ENCODE measurements at places on chromosomes 4 and X.
A peak's percentile ranks its signal among the peaks of the same experiment; 100 is the strongest.

DNA sequence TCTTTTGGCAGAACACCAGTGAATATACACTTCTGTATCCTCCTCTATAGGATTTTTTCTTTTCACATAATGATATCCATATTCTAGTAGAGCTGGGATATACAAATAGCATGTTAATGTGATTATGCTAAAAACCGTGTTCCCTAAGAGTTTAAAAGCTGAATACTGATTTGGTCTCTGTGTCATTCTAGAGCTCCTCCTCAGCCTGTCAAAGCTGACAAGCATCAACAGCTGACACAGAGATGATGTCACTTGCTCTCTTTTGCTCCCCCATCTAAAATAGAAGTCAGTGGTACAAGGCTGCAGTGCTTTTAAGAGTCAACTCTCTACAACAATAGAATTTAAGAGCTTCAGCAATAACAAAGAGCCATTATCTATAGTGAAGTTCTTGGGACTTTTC is 17.1 kb upstream of the HERC3 start:
- no peak for DNase-seq

DNA sequence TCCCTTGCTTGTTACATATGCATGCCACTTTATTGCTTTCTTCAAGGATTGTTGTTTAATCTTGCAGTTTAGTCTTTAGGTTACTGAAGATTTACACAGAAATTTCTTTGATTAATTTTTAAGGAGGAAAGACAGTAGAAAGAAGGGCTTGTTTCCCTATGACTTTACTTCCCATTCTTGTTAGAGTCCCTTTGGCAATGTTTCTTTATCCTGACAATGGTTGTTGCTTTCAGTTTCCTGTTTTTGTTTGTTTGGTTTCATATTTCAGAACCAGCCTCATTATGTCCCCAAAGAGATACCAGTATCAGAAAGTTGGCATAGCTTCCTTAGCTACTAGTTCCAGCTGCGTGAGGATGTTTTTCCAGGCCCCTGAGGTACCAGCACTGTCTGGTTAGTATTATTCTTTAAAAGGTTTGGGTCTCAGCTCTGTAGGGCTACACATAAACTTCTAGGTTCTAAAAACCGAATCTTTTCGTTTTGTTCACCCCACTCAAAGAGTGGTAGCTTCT is 61.3 kb upstream of the UNC5C start:
- DNase-seq: no peak

DNA sequence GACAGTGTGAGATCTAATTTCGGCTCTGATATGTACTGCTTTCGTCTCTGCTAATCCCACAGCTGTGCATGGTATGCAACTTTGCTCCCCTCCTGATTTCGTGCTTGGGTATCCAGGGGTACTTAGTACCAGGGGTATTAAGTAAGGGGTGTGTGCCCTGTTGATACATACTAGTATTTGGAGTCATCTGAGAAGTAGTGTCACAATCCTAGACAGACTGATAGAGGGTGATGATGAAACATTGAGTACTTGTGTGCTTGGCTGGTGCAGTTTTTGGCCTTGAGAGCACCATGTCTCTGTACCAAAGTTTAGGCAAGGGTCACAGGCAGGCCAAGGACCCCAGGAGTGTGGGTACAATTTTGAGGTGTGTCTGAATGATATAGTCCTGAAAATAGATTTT is 10.9 kb downstream of the GPAT3 start:
- DNase-seq: no peak

DNA sequence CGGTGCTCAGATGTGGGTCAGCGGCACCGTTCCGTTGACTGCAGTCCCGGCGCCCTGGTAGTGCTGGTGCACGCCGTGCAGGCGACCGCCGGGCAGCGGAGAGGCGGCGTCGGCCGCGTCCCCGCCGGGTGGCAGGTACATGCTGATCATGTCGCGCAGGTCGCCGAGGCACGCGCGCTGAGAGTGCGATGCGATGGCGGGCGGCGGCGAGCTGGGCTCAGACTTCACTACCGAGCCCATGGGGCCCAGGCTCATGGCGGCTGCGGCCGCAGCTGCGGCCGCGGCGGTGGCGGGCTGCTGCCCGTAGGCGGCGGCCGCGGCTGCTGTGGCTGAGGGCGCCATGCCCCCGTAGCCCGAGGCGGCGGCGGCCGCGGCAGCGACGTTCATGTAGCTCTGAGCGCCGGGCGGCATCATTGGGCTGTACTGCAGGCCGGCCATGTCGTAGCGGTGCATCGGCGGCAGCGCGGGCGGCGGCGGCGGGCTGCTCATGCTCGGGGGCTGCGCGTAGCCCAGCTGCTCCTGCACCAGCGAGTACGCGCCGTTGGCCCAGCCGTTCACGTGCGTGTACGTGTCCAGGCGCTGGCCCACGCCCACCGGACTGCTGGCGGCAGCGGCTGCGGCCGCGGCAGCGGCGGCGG is 1.0 kb downstream of the SOX3 start:
- peak; percentile 23 for DNase-seq

DNA sequence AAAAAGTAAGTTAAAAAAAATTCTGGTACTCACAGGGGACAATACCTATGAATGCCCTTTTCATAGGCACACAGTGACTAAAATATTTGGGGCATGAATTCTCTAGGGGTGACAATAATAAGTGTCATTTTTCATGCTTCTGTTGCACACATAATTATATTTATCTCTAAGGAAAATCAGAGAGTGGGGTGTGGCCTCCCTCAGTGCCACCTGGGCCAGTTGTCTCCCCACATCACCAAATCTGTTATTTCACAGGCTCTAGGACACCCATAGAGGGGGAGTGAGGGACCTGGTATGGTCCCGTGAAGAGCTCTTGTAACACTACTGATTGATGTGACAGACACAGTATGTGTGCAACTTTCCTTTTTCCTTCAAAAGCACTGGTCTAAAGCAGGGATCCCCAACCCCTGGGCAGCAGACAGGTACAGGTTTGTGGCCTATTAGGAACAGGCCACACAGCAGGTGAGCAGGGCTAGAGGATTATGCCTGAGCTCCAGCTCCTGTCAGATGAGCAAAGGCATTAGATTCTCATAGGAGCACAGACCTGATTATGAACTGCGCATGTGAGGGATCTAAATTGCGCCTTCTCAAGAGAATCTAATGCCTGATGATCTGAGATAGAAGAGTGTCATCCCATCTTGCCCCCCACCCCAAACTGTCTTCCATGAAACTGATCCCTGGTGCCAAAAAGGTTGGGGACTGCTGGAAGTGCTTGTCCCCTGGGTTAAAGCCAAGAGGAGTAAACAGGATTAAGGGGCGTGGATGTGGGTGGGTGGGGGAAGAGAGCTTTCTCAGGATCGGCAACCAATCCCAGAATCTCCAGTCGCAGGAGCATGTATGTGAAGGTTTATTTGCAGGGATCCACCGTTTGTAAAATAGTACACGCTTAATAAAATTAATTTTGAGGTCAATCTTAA is 856 bp downstream of the SLC9B1 start:
- DNase-seq: peak; percentile 11

DNA sequence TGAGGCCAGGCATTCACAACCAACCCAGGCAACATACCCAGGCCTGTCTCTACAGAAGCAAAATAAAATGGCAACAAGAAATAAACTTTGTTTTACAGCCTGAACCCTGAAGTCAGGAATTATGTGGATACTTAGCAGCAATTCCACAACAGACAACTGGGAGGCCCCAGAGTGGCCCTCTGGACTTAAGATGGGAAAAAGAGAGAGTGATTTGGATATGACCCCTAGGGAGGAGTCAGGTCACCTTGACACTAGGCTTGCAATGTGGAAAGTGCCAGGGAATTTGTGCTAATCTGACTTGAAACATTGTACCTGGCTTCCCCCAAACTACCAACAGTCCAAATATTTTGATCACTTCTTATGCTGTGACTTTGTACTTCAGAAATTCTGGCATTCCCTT is 193.1 kb downstream of the PARM1 start:
- DNase-seq: no peak

DNA sequence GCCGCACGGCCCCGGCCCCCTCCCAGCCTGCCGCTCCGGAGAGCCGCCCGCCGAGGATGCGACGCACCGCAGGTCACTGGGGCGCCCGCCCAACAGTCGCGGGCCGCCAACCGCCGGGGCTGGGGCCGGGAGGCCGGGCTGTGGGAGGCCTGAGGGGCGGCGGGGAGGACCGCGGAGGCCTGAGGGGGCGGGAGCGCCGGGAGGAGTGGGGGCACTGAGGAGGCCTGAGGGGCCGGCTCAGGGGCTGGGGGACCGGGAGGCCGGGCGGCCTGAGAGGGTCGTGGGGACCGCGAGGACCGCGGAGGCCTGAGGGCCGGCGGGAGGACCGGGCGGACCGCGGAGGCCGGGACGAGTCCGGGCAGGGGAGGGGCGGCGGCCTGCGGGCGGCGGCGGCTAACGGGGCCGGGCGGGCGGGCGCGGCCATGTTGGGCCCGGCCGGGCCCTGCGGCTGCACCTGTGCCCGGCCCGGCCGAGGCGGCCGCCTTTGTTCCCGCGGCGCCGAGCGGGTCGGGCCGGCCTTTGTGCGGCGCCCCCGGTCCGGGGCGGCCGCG is 353 bp downstream of the NSD2 start:
- DNase-seq: no peak

DNA sequence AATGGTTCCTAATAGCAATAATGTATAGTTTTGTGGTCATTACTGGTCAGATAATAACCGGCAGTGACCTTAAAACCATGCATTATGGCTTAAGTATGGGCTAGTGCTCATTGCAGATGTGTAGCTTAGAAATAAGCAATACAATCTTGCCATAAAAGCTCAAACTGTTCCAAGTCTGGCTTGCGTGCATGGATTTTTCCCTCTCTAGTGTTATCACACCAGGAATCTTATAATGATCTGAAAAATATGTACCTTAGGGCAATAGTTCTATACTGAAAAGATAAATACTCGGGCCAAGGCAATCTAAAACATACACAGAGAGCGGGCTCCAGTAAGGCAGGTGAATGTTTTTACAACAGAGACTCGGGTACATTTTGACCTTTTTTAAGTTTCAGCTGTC is 157.8 kb downstream of the DHX15 start:
- no peak for DNase-seq

DNA sequence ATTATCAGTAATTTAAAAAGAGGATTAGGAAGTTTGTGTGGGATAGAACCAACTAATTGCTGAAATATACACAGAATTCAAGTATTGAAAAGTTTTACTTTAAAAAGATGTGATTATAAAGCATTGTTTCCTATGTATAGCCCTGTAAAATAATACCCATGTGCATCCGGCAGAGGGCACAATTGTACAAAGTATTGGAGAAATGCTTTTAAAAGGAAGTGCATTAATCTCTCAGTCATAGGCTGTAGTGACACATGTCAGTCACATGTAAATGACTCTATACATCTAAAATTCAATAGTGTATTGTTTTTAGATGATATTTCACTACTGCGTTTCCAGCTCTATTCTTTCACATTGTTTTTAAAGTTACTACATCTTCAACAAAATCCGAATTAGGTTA is 9.7 kb upstream of the GEMIN8 start:
- DNase-seq: peak; percentile 38

- DNase-seq: no peak
These were observed 72.7 kb downstream of the ANXA10 start for GRCh38 chr4:168164915-168165548.

DNA sequence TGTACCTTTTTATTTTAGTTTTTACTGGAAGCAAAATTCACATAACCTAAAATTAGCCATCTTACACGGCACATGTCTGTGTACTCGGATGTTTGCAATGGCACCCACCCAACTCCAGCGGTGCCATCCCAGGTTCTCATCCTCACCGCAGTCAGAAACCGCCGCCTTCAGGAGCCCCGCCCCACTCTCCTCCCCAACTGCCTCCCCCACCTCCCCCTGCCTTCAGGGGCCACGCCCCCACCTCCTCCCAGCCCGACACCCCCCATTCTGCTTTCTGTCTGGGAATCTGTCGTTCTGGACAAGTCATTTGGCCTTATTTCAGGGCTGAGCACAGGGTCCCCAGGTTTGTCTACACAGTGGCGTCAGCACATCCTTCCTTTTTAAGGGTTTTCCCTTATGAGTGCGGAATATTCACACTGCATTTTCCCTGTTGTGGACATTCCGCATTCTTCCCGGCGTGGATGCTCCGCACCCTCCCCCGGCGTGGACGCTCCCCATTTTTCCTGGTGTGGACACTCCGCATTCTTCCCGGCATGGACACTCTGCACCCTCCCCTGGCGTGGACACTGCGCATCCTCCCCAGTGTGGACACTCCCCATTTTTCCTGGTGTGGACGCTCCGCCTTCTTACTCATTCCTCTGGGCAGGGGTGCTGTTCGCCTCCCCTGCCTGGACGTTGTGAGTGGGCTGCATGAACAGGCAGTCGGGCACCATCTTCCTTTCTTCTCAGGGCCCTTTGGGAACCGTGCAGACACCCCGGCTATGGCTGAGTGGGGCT is 135.4 kb upstream of the NKX1-1 start:
- no peak for DNase-seq

- no peak for DNase-seq
These were observed 221.1 kb downstream of the BMPR1B start for GRCh38 chr4:94978904-94979303.

DNA sequence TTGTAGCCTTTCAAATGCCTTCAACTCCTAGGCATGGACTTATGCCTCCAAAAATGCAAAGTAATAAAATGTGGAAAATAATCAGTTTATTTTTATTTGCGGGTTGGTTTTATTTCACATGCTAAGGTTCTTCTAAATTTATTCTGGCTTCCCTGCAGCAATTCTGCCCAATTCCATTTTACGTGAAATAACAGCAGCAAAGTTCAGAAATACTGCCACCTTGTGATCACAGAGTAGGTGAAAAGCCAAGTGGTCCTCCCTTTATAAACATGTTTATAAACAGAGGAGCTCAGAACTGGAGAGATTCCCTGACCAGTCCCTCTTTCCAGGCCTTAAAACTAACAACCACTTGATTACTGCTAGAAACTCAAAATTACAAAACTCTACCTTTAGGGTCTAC is 14.7 kb upstream of the DCHS2 start:
- DNase-seq: peak; percentile 23
